ENCODE measurements at places on chromosomes 11 and 22.

DNA sequence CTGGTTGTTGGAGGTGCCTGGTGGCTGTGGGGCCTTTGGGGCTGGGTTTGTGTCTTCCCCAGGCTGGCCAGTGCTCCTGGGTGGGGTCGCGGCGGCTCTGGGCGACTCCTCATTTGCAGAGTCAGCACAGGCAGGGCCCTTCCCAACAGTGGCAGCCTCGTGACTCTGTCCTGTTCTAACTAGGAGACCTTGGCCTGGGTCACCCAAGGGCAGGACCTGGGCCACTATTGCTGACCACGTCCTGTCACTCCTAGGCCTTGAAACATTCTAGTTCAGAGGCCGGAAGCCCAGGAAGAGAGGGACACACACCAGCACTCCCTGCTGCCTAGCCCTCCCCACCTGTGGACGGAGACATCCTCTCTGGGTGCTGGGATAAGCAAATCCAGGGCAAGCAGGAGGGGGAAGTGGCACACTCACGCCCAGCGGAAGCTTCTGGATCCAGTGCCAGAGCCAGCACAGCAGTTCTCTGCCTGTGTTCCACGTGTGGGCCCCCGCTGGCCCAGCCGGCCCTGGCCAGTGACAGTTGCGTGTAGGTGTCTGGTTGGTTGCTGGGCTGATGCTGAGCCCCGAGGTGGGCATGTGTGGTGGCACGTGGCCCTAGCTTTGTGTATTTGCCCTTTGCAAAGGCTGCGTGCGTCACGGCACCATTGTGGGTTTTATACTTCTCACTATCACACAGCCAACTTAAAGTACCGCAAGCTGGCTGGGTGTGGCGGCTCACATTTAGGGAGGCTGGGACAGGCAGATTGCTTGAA, 4.3 kb upstream of the CHID1 start:
- no peak for DNase-seq

DNA sequence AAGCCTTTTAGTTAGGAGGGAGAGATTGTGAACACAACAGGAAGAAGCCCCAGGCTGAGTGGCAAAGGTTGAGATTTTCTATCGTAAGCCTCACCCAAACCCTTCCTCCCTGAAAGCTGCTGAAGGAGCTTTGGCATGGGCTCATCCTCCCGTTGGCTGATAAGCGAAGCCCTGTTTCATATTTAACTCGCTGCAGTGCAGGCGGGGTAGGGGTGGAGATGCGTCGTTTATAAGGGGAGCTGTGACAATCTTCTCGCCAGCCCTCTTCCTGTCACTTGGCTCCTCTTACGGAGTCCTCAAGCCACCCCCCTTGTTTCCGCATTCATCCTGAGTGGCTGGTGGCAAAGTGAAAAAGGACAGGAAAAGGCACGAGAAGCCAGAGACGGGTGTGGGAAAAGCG, 137.0 kb downstream of the OR4C45 start:
- no peak for DNase-seq

- no peak for DNase-seq
Observed at GRCh38 chr11:22162756-22163155, 30.1 kb upstream of the ANO5 start.

GRCh38 chr11:131295986-131296385, 74.4 kb upstream of the NTM start:
- no peak for DNase-seq

- no peak for DNase-seq
Observed at GRCh38 chr11:93623179-93623578, 38.3 kb upstream of the CEP295 start.

- no peak for DNase-seq
Observed at GRCh38 chr22:37777122-37777687, 30.5 kb upstream of the GCAT start.

DNA sequence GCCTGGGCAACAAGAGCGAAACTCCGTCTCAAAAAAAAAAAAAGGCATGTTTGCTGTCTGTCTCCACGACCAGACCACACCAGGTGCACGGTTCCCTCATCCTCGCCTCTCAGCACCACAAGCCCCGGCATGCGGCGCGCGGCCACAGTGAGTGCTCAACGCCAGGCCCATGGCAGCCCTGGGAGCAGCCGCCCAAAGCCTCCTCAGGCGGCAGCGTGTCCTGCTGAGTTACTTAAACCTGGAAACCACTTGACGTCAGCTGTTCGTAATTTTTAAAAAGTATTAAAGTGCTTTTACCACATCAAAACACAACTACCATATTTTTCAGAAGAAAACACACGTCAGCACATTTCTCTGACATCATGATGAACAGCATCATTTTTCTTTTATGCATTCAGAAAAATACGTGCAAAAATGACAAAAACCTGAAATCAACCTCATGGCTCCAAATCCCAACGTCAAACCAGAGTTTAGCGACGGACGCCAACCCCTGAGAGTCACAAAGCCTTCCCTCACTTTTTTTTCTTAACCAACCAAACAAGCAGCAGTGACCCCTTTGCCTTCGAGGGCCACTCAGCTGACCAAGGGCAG, 2.1 kb downstream of the DEAF1 start:
- DNase-seq: peak; percentile 28

DNA sequence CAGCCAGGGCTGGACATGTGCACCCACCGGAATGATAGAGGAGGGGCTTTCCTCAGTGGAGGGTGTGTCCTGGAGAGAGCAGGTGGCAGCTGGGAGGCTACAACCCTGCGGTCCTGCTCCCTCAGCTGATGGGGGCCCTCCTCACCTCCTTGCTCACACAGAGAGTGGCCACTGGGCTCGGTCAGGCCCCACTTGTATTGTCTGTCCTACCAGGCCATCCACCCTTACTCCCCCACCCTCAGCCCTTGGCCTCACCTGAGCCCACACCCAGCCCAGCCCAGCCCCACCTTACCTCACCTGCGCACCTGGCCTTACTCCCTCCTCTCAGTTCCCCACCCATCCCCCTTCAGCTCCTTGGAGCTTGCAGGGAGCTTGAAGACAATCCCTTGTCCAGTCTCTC, 3.1 kb downstream of the TRPM5 start:
- DNase-seq: no peak

DNA sequence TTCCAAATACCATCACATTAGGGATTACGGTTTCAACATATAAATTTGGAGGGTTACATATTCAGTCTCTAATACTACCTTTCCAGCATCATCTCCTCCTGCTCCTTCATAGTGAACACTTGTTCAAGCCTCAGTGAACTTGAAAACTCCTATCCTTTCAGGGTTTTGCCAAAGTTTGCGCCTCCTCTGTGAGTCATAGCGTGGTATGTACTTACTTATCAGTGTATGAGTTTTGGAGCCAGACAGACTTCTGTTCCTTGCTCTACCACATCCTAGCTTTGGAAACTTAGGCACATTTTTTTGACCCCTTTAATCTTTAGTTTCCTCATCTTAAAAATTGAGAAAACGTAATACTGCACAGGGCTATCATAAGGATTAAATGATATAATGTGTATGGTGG, 160.1 kb upstream of the ZC3H12C start:
- DNase-seq: no peak

GRCh38 chr11:106391771-106392420, 314.4 kb downstream of the AASDHPPT start:
- no peak for DNase-seq

DNA sequence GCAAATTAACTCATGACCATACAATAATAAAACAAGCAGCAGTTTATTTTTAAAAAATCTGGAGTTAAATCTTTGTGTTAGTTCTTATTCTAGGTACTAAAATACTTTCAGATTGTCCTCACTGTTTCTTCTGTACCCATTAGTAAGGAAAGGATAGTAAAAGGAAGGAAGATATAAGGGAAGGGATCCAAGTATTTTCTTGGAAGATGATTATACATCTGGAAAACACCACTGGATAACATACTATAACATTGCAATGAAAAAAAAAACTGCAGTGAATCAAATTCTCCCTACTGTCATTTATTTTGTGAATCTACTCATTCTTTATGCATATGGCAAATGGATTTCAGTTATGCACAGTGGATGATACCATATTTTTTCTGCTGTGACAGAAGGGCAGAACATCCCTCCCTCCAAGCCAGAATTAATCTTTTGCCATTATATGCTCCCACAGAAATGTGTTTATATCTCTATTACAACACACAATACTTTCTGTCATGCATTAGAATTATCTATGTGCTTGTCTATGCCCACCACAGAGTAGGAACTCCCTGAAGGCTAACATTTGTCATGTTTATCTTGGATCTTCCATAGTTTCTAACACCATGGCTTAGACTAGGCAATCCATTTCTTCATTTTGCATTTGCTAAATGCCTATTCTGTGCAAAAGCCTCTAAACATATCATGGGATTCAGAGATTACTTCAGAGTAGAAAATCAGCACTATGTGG, 282.3 kb upstream of the CTSC start:
- no peak for DNase-seq

GRCh38 chr11:12112750-12113149, 2.4 kb downstream of the MICAL2 start:
- no peak for DNase-seq

GRCh38 chr11:100746448-100746847, 59.4 kb downstream of the ARHGAP42 start:
- no peak for DNase-seq

DNA sequence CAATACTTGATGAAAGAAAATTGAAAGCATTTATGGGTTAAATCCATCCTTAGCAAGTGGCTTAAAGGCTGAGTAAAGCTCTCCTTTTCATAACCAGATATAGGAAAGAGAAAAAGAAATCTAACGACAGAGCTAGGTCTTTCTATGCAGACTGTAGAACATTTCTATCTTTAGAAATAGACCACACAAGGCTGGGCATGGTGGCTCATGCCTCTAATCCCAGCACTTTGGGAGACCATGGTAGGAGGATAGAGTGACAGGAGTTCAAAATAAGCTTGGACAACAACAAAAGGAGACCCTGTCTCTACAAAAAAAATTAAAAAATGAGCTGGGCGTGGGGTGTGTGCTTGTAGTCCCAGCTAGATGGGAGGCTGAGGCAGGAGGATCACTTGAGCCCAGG, 90.7 kb downstream of the APOL5 start:
- no peak for DNase-seq

- no peak for DNase-seq
Observed at GRCh38 chr11:75635066-75635862, 33.6 kb downstream of the MAP6 start.

- DNase-seq: no peak
Observed at GRCh38 chr11:12402025-12402424, 24.7 kb downstream of the PARVA start.

- no peak for DNase-seq
Observed at GRCh38 chr22:45925811-45926351, 51.1 kb downstream of the WNT7B start.

GRCh38 chr22:34038801-34039555, 118.7 kb upstream of the LARGE1 start:
- DNase-seq: no peak

DNA sequence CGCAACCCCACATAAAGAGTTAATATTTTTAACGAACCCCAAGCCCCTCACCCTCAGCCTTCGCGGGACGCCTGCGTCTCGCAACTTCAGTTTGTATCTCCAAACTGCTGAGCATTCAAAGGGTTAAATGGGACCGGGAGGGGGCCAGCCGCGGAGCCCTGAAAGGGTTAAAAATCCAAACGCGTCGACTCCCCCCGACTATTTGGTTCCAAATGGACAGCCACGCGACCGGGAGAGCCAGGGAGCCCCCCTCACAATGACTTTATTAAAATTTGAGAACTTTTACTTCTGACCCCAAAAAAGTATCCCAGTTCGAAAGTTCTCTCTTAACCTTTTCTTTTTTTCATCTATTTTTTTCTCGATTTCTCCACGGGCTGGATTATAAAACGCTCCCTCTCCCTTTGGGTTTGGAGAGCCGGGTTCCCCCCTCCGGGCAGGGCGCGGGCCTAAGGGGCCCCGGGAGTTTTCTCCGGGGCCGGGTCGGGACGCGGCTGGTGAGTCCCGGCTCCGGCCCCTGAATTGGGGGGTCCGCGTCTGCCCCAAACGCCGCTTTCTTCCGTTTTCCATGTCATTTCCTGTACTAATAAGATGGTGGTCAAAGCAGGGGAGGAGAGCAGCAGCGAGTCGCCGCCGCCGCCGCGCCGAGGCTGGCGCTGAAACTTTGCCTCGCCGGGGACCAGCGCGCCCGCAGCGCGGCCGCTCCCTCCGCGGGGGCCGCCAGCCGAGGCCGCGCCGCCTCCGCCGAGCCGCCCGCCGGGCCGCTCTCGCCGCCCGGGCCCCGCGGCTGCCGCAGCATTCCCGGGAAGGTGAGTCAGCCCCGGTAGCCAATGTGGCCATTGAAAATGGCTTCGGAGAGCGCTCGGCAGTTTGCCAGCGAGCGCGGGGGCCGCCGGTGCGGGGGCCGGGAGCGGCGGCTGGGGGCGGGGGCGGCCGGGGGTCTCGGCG, at the start of gene PRDM11:
Gene PRDM11 (plus strand): TSS at position 568 of the 945 bp plus-strand sequence. CDS start 35,128 bp downstream, outside the sequence.
- no peak for DNase-seq

GRCh38 chr11:119107538-119108145, 498 bp downstream of the C2CD2L start:
- DNase-seq: no peak

GRCh38 chr11:66981976-66982578, 7.0 kb downstream of the C11orf86 start:
- DNase-seq: no peak

- DNase-seq: no peak
Observed at GRCh38 chr11:70078095-70078780, at the start of gene ANO1. Gene ANO1 (plus strand): TSS chr11:70078317. CDS start chr11:70078607, 290 bp downstream.

DNA sequence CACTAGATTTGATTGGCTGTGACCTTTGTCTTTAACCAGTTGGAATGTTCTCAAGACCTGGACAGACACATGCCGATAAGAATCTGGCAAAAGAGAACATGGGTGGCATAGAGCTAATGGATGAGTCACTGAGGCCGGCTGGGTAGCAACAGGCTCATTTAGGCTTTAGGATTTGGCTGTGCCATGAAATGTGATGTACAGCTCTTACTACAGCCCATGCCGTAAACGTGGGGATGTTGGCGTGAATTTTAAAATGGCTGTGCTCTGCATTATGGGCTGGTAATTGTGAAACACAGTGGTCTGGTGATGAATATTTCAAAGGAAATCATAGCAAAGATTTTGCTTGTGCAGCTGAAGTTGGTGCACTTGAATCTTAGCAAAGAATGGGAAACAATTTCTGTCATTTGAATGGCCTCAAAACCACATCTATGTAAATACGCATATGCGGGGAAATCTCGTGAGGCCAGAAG, 332.4 kb downstream of the TBC1D22A start:
- DNase-seq: no peak

- no peak for DNase-seq
Observed at GRCh38 chr11:18761741-18762140, 29.9 kb downstream of the PTPN5 start.

All from effector CD8-positive, alpha-beta T cell (primary cell).